ENCODE measurements at places on chromosomes 2 and 18.

- peak; percentile 76 for DNase-seq
Measured at GRCh38 chr18:74310411-74310810, 5.2 kb upstream of the C18orf63 start.

- peak; percentile 42 for DNase-seq
Measured at GRCh38 chr18:56286775-56287325, 351.5 kb downstream of the TXNL1 start.

- peak; percentile 17 for DNase-seq
Measured at GRCh38 chr2:15154297-15154696, 406.8 kb downstream of the NBAS start.

DNA sequence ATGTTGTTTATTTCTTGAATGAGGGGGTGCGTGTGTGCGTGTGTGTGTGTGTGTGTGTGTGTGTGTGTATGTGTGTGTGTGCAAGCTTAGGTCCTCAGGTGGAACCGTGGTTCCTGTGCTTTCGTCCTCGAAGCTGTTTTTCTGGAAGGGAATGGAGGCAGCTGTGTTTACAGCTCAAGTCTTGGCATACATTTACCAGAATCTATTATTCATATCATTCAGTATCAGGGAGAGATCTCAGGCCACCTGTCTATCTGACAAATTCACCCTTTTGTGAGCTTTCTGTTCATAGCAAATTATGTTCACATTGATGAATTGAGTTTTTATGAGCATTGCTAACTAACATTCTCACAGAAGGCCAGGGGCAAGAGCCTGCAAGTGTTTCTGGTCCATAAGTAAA is 550.4 kb downstream of the ARHGAP15 start:
- DNase-seq, result no peak

DNA sequence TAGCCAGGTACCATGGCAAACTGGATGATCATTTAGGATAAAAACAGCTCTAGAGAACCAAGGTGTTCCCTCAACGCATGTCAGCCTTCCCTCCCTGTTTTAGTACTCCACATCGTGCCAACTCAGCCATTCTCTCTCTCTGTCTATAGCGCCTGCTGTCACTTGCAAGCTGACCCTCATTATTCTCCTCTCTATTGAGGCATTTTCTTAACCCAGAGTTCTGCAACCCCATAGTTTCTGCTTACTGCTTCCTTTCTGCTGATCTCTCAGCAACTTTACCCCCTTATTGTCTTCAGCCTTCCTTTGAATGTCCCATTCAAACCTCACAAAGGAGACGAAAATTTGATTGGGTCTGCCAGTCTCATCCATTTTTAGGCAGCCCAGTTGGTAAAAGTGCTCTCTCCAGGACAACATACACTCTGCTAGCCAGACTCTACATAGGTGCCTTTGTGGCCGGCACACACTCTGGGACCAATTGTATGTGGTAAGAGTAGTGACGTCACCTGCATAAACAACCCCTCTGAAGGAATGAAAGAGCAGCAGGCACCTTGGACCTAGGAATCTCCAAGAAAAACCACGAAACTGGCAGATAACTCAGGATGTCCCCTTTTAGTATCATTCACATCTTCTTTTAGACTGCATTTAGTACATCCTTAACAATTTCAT is 367.2 kb upstream of the KCNH7 start:
- no peak for DNase-seq

- DNase-seq, result no peak
Measured at GRCh38 chr2:203936535-203936934, at the start of gene ICOS. Gene ICOS, plus strand, starts transcription at chr2:203936763. Its CDS starts 52 bp downstream, at chr2:203936815.

- DNase-seq, result no peak
Measured at GRCh38 chr2:224417947-224418346, 16.0 kb upstream of the FAM124B start.

DNA sequence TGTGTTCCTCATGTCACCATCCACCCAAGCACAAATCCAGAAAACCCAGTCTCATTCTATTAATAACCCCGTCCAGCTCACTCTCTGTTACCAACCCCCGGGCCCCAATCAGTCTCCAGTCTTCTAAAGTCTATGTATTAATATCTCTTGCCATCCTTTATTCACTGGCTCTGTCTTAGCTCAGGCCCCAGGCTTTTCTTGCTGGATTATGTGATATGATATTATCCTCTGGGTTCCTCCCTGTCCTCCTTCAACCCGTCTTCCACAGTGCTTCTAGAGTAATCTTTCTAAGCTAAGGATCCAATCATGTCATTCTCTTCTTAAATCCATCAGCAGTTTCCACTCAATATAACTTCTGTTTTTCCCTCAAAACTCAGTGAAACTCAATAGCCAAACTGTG is 240.5 kb upstream of the OSR1 start:
- DNase-seq, result no peak

DNA sequence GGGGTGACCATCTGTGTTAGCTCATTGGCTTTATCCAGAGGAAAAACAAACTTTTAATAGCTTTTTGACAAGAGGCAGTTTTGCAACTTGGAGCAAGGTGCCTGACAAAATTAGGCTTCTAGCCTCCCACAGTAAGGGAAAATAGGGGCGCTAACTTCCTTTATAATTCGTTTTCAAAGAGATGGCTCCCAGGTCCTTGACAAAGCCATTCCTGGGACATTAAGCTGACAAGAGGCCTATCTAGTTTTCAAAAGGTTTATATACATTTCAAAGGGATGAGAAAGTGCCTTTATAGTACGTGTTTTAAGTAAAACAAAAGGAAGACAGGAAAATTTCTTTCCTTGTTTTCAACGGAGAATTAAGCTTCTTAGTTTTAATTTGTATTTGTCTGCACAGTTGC is 159.4 kb upstream of the GCFC2 start:
- DNase-seq, result no peak

- no peak for DNase-seq
Measured at GRCh38 chr2:178328037-178328436, 122.9 kb downstream of the PRKRA start.

DNA sequence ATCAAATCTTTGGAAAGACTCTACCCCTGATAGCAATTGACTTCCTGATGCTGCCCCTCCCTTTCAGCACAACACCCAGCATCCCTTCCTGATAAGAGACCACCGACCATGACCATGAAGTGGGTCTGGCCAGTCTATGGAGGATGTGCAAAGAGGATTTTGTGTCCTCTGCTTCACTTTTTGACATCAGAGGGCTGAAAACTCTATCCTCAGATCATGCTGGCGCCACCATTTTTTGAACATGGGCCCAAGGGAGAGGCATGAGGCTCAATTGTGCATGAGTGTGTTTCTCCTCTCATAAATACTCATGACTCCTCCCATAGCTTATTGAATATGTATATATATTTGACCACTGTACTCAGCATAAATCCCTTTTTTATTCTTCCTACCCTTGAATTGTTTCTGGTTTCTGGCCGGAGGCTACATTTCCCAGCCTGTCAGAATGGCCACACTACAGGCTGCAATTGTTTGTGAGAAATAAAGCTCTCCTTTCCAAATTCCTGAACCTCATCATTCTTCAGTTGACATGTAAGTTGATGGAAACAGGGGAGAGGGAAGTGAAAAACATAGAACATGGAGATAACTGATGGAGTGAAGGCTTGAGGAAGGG is 314.1 kb downstream of the MYCN start:
- DNase-seq, result no peak

DNA sequence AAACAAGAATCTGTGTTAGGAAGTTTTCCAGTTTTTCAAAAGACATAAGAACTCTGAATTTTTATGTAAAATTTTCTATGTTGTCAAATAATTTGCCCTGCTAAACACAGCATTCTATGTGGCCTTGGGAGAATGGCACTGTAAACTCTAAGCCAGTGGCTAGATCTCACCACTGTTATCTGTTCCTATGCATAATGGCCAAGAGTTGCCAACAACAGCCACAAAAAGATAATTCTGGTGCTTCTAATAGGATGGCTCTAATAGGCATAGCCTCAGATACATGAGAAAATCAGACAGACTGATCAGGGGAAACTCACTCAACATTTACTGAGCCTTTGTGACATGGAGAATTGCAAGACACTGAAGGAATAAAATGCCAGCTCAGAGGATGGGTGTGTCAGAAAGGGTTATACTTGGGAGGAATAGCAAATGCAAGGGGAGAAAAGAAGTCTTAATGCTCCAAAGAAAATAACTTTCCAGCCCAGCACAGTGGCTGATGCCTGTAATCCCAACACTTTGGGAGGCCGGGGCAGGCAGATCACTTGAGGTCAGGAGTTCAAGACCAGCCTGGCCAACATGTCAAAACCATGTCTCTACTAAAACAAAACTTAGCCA is 63.7 kb downstream of the COBLL1 start:
- DNase-seq, result no peak

GRCh38 chr18:47558110-47558750 is 306.8 kb upstream of the SKOR2 start:
- DNase-seq, result peak; percentile 2

DNA sequence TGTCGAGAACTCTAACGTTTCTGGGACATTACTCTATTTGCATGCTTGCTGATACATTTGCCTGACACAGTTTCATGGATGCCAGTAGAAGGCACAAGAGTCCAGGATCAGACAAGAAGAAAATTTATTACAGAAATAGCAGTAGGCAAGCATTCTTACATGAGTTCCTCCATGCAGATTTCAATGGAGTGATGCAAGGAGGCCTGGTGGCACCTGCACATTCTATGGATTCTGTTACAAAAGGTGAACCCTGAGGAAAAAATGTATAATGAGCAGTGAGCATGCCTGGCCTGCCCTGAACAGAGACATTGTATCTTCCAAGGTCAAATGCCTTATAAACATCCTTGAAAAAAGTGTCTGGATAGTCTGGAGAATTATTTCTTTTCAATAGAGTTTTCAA is 142.9 kb downstream of the DSEL start:
- no peak for DNase-seq

DNA sequence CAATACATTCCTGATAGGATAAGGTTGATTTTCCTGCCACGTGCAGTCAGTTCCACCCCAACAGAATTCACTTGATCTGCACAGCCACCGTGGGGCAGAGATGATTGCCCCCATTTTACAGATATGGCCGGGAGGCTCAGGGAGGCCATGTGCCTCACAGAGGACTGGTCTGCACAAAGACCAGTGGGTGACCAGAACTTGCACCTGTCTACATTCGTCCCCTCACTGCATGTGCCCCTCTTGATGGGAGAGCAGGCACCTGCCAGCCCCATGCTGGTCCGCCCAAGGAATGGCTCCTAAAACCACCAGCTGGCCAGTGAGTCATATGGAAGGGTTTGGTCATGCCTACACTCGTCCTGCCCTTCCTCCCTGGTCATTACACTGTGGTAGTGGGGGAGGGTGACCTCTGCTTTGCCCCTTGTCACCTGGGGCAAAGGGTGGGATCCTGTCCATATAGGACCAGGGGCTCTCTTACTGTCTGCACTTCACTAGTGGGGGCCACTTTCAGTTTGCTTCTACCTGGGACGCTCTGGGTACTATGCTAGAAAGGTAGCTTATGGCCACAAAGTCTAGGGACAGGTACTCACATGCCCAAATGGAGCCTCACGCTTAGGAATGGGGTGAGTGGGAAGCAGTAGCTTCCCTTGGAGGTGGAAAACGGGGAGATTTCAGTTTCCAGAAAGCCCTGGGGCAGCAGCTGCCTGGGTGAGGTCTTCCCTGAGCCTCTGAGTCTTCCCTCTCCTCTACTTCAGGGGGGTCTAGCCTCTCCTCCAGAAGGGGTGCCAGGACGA is 14.7 kb downstream of the RRM2 start:
- DNase-seq, result peak; percentile 38

- no peak for DNase-seq
Measured at GRCh38 chr2:178491612-178492011, 11.4 kb downstream of the PLEKHA3 start.

DNA sequence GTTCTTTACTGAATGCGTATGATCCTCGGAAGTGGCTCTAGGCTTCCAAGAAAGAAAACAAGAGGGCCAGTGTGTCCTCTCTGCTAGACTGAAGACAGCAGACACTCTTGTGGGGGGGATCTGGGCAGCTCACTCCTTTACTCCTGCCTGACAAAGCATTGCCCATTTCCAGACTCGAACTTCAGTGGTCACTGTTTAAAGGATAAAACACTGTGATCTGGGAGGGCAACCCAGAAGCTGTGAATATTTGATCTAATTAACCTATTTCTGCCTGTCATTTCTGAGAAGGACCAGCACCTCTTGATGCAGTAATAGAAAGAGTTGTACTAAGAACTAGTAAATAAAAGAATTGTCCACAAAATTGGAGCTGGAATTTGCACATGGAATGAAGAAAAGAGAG is 24.5 kb upstream of the CCDC68 start:
- DNase-seq, result no peak

DNA sequence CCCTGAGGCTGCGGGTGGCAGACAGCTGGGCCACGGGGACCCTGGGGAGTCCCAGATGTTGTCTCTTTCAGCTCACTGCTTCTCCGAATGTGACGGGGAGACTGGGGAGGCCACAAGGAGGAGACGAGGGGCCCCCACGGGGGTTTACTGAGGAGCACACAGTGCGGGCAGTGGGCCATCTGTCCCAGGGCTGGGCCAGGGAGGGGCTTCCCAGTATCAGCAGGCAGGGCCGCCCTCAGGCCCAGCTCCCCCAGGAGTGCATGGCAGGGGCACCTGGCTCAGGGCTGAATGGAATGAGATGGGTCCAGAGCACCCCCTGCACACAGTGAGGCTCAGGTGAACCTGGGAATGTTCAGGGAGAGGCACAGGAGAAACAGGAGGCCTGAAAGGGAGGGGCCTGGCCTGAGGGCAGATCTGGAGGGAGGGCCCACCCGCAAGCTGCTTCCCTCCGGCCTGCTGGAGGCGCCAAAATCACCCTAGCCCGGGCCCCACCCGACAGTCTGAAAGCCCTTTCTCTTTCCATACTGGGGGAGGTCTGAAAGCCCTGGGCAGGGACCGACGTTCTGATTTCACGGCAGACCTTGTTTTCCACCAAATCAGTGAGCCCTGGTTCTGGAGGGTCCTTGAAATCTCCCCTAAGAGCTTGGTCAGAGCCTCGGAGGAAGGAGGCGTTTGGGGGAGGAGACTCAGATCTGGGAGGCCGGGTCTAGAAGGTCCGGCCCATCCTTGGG is 35.5 kb upstream of the PTMA start:
- DNase-seq, result peak; percentile 76

DNA sequence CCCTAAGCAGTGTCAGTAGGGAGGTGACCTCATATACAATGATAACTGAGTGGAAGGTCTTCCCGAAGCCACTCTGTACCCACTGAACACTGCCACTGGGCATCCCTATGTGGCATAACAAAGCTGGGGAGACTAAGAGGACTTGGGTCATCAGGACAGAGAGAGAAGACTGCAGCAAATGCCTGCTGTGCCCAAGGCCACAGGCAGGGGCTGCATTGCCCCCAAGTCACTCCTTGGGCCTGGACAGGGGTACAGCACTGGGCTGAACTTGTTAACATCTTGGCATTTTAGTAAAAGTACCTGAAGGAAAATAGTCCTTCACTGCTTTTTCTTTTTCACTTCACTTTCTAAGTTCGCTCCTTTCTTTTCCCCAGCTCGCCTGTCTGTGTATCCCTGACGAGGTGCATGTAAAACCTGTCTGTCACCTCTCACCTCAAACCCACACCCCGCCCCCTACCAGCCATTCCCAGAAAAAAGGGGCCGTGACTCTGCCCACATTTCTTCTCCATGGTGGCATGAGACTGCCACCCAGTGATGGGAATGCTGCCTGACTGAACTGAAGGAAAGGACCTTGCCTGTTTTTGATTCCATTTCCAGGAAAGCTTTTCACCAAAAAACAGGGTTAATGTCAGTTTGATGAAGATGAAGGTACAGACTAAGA is 62.9 kb downstream of the MTHFD2 start:
- peak; percentile 54 for DNase-seq

GRCh38 chr18:80196528-80197320 is 50.6 kb downstream of the PARD6G start:
- DNase-seq, result peak; percentile 52

Measured in ELR (cell line).